EL (cell line): ENCODE measurements at places on chromosomes 2 and 18.

- DNase-seq = no peak
Measured at GRCh38 chr18:63801343-63801742, 26.1 kb downstream of the SERPINB7 start.

GRCh38 chr2:240813231-240813921 lies 6.6 kb downstream of the KIF1A start:
- DNase-seq = no peak

DNA sequence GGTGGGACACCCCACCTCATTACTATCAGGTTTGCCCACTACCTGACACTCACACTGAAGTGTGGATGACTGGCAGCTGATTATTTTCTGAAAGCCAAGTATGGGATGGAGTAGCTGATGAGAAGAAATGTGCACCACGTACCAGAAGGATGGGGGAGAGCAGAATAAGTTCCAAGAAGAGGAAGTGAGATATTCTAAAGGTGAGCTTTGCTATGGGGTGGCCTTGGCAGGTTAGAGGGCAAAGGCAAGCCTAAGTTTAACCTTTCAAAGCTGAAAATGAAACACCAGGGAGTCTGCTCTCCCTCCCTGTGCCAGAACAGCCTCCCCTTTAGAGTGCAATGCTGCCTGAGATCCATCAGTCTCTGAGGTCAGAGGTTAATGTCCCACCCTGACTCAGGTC lies 196.1 kb upstream of the OSR1 start:
- DNase-seq = no peak

- DNase-seq = no peak
Measured at GRCh38 chr2:235444101-235444597, 49.7 kb upstream of the AGAP1 start.

GRCh38 chr2:147382322-147382948 lies 462.4 kb upstream of the ACVR2A start:
- DNase-seq = no peak

DNA sequence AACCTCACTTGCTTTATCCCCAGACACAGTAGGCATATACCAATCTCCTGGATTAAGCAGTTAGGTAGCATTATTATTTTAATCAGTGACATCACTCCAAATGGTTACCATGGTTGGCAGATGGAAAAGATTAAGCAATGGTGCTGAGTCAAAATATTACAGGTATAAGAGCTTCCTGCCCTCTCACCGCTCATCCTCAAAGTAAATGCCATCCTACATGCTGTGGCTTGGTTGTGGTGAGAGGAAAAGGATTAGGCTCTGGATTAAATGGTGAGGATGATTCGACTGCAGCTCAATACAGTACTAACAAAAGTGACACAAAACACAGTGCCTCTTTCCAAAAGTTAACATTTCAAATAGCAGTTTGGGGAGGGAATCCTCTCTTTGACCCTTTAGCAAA lies 108.9 kb upstream of the ACAA2 start:
- DNase-seq = no peak

DNA sequence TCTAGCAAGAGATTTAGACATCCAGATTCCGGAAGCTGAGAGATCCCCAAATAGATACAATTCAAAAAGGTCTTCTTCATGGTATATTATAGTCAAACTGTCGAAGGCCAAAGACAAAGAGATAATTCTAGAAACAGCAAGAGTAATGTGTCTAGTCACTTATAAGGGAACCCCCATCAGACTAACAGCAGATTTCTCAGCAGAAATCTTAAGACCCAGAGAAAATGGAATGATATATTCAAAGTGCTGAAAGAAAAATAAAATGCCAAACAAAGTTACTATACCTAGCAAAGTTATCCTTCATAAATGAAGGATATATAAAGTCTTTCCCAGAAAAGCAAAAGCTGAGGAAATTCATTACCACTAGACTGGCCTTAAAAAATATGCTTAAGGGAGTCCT lies 36.1 kb upstream of the PAX3 start:
- DNase-seq = no peak
